CD4-positive, alpha-beta T cell treated with Interleukin-1 beta for 1 hour (primary cell): ENCODE measurements at places on chromosomes 16 and 17.
A peak's percentile ranks its signal among the peaks of the same experiment; 100 is the strongest.

DNA sequence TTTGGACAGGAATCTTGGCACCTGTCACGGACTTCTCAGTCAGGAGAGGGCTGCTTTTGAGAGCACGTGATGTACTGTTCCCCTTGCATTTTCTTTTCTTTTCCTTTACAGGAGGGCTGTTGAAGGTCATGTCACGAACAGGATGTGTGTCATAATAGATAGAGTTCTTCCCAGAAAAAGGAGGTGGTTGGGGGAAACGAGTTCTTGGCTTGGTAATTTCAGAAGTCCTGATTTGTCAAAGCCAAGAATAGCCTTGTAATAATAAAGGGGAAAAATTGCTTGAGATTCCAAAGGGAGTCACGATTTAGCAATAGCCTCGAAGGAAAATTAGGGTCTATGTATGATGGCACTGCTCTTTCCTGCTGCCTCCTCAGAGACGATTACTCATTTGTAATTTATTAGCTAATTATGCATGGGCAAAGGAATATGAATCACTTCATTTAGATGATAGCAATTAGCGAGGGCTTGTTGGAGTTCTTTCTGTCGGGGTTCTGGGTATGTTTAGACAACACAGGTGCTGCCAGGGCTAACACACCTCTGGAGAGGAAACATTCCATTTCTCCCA is 277.7 kb upstream of the N4BP1 start:
- DNase-seq = no peak

GRCh38 chr16:73949574-73950320 is 346.9 kb upstream of the PSMD7 start:
- DNase-seq = no peak

- DNase-seq = no peak
Measured at GRCh38 chr16:54417384-54417783, 130.8 kb upstream of the IRX3 start.

GRCh38 chr17:74211912-74212208 is 1.5 kb upstream of the TTYH2 start:
- DNase-seq = no peak

DNA sequence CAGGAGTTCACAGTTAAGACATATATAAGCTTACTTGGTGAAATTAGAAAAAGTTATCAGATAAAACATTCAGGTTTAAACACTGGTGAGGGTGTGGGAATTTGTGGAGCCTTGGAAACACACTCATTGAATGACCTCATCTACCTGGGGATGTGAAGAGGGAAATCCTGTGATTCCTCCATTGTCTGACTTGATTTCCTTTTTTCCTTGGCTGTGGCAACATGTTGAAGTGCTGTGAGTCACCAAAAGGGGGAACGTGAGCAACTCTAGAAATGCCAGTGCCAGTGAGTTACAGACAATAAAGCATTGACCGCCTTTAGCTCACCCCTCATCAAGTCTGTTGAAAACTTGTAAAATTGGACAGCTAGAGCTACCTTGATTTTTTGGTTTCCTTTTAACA is 1.8 kb downstream of the HMOX2 start:
- peak; percentile 19 for DNase-seq

DNA sequence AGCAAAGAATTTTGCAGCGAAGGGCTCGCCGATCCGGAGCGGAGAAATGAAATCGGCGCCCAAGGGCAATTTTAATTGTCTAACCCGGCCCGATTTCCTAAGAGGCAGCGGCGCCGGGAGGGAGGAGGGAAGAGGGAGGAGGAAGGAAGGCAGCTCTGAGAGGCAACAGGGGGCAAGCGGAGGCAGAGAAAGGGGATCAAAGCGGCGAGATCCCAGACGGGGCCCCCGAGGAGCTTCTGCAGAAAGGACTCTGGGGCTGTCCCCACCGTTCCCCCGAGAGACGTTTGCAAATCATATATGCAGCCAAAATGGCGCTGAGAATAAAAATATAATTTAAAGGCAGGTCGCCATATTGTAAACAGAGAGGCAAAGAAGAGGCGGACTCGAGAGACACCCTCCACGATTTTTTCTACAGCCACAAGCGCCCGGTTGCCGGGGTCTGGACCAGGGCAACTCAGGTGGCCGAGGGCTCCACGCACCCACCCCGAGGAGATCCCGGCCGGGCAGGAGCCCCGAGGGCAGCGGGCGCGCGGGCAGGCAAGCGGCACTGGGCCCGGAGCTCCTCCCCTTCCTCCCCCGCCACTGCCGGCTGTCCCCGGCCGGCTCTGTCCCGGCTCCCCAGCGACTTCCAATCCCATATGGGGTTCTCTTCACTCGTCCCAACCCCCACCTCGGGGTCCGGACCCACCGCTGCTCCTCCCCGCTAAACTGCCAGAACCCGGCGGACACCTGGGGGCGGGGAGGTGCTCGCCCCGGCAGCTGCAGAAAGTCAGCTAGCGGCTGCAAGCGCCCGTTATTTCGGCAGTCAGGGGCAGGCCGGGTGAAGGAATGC is 1.9 kb downstream of the PHF12 start:
- DNase-seq = peak; percentile 53

- peak; percentile 29 for DNase-seq
Measured at GRCh38 chr17:51119415-51120356, 982 bp downstream of the SPAG9 start.

DNA sequence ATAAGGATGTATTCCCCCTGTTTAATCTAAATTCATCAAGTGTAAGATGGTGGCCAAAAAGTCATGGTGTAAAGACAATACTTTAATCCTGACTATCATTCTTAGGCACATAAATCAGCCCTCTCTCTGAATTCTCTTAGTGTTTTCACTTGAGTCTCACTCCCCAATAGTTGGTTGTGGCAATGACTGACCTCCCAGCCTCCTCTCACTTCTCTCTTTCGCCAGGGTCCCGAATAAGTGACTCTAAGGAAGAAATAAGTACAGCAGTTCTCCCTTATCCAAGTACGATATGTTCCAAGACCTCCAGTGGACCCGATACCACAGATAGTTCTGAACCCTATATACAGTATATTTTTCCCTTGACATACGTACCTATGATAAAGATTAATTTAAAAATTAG is 335.3 kb downstream of the MAF start:
- no peak for DNase-seq

DNA sequence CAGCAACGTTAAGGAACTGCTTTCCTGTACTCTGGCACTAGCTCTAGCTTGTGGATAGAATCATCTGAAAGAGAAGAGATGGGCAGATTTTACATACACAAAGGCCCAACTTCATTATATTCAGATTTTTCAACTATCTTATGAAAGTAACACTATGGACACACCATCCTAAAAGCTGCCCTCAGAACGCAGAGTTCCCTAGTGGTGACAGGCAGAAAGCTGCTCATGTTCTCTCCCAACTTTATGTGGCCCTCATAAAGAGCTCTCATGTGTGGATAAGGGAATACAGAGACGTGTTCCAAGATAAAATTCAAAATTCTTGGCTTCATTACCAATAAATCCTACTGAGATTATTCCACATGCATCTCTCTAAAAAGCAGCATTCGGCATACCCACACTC is 1.5 kb downstream of the CFAP20 start:
- DNase-seq = no peak

- no peak for DNase-seq
Measured at GRCh38 chr17:71337938-71338337, 782.9 kb upstream of the SOX9 start.

DNA sequence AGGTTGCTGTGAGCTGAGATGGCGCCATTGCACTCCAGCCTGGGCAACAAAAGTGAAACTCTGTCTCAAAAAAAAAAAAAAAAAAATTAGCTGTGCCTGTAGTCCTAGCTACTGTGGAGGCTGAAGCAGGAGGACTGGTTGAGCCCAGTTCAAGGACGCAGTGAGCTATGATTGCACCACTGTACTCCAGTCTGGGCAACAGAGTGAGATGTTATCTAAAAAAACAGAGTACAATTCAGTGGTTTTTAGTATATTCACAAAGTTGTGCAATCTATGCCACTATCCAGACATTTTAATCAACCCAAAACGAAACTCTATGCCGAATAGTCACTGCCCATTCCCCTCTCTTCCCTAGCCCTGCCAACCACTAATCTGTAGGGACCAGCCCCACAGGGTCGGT is 25.1 kb downstream of the C16orf54 start:
- no peak for DNase-seq

GRCh38 chr16:81698310-81698641 is 80.8 kb upstream of the PLCG2 start:
- no peak for DNase-seq

DNA sequence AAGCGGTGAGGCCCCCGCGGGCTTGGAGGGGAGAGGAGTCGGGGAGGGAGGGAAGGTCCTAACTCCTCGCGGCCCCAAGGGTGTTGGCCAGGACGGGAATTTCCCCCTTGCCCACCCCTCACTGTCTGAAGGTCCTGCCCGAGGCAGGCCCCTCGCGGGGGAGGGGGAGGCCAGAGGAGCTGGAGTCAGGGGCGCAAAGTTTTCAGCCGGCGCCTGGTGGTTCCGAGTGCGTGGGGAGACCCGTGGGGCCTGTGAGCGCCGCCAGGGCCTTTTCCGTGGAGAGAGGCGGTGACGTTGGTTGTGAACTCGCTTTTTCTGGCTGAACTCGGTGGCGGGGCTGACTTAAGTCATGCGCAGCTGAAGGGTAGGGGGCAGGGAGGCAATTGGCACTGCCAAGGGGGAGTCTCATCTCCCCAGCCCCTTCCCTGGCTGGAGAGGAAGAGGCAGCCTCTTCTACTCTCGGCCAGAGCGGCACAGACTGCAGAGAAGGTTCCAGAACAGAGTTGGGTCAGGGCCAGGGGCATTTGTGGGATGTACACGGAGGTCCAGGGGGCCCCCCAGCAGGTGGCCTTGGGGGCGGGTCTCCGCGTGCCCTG is 1.5 kb downstream of the CACNA1H start:
- DNase-seq = no peak

DNA sequence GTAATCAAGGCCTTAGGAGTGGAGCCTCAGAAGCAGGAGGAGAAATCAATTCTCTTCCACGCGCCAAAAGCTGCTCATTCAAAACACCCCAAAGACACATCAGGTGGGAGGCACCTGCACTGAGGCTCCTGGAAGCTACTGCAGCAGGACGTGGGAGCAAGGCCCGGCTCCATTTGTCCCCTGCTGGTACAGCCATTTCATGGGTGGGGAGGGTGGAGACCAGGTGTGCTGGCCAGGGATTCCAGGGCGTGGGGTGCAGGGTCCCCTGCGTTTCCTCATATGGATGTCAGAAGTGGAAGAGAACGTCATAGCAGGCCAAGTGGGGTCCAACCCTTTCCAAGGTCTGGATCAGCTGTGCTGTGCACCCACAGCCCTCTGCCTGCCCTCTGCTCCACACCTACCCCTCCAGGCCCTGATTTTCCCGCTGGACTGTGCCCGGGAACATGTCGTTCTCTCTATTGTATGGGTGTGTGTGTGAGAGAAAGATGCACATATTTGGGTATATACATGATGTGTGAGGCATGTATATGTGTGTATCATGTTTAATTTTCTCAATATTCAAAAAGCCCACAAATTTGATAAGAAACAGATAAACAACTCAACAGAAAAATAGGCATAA is 39.2 kb upstream of the CBX4 start:
- no peak for DNase-seq

DNA sequence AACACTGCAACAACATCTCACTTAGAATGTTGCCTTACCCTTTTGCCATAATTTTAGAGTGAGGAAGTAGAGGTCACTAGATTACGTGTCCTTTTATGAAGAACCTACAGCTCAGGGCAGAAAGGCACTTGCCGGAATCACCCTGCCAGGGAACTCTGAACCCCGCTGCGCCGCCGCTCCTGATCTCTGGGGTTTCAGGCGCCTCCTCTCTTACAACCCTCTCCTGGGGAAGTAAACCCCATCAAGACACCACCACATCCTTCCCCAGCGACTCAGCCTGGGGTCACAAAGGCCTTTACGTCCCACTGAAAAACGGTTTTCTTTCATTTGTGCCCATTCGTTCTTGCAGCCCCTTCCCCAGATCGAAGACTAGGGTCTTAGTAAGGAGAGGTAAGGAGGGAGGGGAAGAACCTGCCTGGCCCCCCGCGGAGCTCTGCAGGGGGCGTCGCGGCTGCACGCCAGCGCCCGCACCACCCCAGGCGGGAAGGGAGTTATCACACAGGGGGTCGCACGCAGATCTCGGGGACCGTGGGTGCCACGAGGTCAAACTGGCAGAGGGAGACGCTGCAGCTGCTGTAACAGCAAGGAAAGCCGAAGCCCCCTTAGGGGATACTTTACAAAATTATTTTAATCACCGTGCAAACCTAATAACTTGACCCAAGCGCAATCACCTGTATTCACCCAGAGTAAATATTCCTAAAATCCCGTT is 1.0 kb upstream of the HLF start:
- peak; percentile 22 for DNase-seq

DNA sequence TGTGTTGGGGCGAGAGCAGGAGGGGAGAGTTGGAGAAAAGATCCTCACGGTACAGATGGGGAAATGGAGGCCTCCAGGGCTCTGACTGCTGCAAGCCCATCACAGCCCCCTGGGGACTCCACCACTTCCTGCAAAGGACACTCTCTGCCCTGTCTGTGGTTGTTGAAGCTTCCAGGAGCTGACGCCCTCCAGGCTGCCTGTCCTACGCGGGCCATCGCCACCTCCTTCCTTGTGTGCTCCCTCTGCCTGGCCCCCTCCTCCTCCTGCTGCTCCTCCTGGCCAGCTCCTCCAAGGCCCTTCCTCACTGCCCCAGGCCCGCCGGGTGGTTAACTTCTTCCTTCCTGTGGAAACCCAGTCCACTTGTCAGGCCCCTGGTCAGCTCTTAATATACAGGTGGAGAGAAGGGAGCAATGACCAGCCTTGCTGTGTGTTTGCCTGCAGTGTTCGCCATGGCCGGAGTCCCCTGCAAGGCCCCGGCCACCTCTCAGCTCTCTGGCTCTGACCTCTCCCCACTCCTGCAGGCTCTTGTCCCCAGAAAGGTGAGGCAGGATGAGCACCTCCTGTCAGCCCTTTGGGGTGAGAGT is 18.4 kb upstream of the STAC2 start:
- DNase-seq = no peak

- DNase-seq = no peak
Measured at GRCh38 chr16:5498562-5498961, 401.0 kb upstream of the EEF2KMT start.

- DNase-seq = no peak
Measured at GRCh38 chr17:50947782-50948543, 81.8 kb upstream of the TOB1 start.

GRCh38 chr17:62692721-62693431 is 65.4 kb downstream of the MRC2 start:
- DNase-seq = no peak

DNA sequence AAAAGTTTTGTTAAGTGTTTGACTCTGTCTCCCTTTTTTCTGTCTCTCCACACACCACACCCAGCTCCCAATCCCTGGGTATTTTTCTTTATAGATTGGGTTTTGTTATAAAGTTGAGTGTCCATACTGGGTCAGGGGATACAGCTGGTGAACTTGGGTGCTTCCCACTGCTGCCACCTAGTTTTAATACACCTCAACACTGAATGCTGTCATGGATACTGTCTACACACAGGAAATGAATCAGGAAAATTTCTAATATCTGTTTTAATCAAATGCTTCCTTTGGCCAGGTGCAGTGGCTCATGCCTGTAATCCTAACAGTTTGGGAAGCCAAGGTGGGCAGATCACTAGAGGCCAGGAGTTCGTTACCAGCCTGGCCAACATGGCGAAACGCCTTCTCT is 5.3 kb upstream of the TAOK1 start:
- no peak for DNase-seq

GRCh38 chr16:48507391-48507790 is 102.6 kb downstream of the N4BP1 start:
- no peak for DNase-seq
